Upper lobe of right lung (tissue), 1 donor: ENCODE measurements at places on chromosomes 6 and 20.

DNA sequence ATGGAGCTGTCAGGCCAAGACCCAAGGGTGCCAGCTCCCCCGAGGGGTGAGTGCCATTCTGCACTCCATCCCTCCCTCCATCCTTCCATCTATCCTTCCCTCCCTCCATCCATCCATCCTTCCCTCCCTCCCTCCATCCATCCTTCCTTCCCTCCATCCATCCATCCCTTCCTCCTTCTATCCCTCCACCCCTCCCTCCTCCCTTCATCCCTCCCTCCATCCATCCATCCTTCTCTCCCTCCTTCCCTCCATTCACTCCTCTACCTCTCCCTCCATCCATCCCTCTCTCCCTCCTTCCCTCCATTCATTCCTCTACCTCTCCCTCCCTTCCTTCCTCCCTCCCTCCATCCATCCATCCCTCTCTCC, 41.3 kb upstream of the MRGBP start:
- DNase-seq, result no peak

- DNase-seq, result no peak
Observed at GRCh38 chr20:49762940-49763766, 49.5 kb upstream of the B4GALT5 start.

- DNase-seq, result no peak
Observed at GRCh38 chr6:81565071-81565470, 187.4 kb downstream of the TENT5A start.

GRCh38 chr6:144104488-144104887, 9.1 kb upstream of the SF3B5 start:
- no peak for DNase-seq

GRCh38 chr20:50032955-50033666, 50.3 kb downstream of the SNAI1 start:
- no peak for DNase-seq

DNA sequence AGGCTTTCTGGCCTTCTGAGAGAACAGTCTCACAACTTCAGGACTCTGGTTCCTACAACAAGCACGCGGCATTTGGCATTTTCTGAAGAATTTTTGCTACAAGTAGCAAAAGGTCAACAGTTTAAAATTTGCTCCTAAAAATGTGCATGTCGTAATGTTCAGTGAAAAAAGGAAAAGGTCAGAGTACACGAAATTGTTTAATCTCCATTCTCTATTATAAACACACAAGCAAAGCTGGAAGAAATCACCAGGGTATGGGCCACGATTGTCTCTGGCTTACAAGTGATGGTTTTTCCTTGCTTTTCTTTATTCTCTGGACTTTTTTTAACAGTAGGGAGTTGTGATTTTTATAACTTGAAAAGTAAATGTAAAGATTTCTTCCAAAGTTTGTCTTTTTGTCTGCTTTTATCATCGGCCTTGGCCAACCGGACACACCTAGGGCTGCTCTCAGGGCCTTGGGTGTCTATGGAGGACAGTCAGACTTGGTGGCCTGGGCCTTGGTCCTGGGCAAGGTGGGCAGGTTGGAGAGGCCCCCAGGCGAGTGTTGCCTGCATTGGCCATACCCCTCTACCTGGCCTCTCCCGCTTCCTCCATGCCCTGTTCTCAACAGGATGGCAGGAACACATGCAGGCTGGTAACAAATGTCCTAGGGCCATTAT, 32.4 kb downstream of the PLEKHG1 start:
- no peak for DNase-seq

DNA sequence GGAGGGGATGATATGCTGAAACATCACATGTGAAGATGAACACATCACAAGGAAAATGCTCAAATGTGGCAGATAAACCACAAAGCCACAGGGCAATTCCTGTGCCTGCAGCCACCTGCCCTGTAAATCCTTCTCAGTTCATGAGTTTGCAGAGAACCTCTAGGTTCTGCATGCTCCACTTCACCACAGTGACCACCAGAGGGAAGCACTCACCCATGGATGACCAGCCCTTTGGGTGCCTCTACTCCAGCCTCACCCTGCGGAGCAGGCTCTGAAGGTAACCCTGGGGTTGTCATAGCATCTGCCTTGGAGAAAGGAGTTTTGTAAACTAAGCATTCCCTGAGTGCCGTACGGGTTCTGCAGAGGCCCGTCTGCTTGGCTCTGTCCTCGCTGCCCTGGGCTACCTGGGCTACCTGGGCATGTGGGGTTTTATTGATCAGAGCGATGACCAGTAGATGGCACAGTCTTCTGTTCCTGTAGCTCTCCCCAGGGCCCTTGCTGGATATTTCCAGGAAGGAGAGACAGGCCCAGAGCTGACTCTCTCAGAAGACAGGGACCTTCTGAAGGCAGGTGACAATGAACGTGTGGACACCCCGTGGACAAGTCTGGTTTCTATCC, 31.7 kb upstream of the CST1 start:
- no peak for DNase-seq

- no peak for DNase-seq
Observed at GRCh38 chr20:1707588-1708449, 50.2 kb upstream of the SIRPG start.

DNA sequence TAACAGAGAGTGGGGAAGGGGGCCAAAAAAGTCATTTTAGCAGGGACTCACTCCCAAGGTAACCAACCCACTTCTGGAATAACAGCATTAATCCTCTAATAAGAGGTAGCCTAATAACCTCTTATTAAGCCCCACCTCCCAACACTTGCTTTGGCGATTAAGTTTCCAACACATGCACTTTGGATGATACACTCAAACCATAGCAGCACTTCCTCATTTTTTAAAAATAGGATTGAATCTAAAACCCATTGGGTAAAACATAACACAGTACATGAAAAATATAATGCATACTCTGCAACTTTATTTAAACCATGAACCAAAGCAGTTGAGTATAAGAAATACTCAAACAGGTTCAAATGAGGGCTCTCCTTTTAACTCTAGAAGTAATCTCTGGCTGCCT, 318.3 kb downstream of the HACE1 start:
- no peak for DNase-seq

- DNase-seq, result no peak
Observed at GRCh38 chr6:6820641-6821238, 232.2 kb downstream of the LY86 start.

- no peak for DNase-seq
Observed at GRCh38 chr20:46631874-46632446, 19.3 kb downstream of the SLC13A3 start.

DNA sequence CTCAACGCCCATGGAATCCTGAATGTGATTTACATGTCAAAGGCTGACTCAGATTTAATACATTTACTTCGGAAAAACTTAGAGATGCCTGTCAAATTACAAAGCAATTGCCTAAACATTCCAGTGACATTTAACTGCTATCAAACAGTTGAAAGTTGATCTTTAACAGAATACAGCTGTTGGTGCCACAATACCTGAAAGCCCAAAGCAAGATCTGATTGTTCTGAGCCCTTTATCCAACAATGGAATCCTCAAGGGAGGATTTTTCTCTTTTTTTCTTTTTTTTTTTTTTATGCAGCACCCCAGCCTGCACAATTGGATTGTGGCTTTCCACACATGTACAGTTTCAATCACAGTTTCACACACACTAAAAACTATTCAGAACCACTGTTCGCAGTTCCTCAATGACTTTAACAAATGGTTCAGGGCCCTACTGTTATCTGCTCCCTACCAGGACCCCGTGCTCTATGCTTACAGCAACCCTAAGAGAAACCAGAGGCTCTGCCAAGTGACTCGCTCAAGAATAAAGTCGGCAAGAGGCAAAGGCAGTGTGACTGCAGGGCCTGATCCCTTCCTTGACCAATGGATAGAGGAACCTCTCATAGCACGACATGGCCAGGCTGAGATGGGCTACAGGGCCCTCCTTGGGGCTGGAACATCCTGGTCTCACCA, 33.3 kb downstream of the EPB41L2 start:
- no peak for DNase-seq

DNA sequence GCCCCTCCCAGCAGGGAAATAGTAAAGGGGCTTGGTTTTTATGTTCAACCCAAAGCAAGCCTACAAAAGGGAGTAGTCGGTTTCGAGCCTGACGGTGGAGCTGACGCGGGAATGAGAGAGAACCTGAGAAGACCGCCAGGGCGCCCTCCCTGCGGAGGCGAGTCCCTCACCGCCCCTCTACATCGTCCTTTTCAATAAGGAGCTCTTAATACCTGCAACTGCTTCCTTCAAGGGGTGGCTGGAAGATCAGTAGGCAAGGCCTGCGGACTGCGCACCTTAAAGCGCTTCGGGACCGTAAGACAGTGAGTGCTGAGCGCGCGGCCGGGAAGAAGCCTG, 709 bp upstream of the ZNF76 start:
- no peak for DNase-seq

- no peak for DNase-seq
Observed at GRCh38 chr20:16966276-16966880, 218.2 kb downstream of the OTOR start.

- no peak for DNase-seq
Observed at GRCh38 chr20:44221368-44221954, 10.9 kb upstream of the OSER1 start.

- DNase-seq, result no peak
Observed at GRCh38 chr6:35451354-35452182, 570 bp upstream of the FANCE start.

GRCh38 chr6:163414946-163415619, 565 bp downstream of the QKI start:
- peak; percentile 70 for DNase-seq

- DNase-seq, result no peak
Observed at GRCh38 chr6:71199736-71200135, 88.9 kb upstream of the OGFRL1 start.

GRCh38 chr6:35024551-35025054, 116.5 kb downstream of the TCP11 start:
- peak; percentile 83 for DNase-seq

DNA sequence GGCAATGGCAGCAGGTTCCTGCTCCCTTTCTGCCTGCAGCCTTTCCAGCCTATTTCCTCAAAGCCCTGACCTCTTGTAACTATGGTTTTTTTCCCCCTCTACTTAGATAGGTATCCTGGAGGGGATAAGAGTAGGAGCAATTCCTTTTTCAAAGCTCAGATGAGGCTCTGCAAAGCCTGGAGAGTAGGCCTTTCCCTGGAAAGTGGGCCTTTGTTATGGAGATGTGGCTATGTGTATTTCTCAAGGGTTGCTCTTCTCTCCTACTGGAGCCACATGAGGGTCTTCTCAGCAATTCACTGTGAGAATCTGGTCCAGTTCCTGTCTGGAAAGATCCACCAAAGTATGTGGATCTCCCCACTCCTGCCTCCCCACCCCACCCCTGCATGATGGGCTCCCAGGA, 96.0 kb downstream of the DTD1 start:
- no peak for DNase-seq

DNA sequence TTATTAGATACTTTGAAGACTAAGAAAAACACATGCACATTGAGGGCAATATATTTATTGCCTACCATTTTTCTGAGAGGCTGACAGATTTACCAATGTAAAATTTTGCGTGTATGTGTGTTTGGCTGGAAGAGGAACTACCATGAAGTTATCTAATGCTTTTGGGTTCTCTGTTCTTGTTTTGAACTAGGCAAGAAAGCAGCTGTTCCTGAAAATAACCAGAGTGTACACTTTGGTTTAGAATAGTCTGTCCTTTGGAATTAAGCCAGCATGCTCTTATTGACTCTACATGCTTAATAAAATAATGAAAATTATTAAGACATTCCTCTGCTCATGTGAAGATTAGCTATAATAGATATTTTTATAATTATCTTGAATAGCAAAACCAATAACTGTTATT, 129.2 kb downstream of the MYB start:
- no peak for DNase-seq

- no peak for DNase-seq
Observed at GRCh38 chr6:146878168-146878951, 279.6 kb downstream of the ADGB start.

- DNase-seq, result no peak
Observed at GRCh38 chr6:40804905-40805304, 217.7 kb upstream of the LRFN2 start.

GRCh38 chr6:134437376-134437775, 119.5 kb upstream of the SGK1 start:
- DNase-seq, result no peak

GRCh38 chr6:7161845-7162244, 54.1 kb downstream of the RREB1 start:
- no peak for DNase-seq

DNA sequence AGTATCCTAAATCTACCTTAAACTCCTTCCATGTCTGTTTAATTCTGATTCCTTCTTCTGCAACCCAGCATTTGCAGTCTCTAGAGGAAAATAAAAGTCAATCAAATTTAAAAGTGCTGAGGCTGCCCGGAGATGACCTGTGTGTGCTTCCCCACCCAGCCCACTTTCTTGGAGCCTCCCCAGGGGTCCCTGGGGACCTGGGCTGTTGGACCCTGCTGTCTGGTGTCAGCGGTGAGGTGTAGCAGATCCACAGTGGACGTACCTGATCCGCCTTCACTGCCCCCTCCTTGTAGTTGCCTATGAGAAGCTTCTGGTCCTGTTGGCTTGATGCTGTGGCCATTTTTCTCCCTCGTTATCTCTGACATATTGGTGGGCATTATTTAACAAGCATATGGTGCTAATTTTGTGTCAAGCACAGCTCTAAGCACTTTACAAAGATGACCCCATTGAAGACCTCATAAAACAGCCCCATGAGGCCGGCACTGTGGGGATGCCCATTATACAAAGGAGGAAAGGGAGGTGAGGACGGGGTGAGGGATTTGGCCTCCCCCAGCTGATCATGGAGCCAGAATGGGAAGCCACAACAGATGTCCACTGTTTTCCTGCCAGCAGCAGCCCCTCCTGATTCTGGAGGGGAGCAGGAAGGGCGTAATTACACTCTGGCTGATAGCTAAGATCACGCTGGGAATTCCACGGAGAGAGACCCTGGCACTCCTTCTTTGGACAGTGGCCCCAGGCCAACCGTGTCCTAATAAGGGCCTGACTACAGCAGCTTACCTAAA, 628.2 kb downstream of the CDH26 start:
- no peak for DNase-seq

- no peak for DNase-seq
Observed at GRCh38 chr20:19990850-19991249, 26.3 kb upstream of the NAA20 start.

GRCh38 chr6:144141470-144141869, 8.8 kb upstream of the STX11 start:
- no peak for DNase-seq

GRCh38 chr6:135030532-135031178, 24.0 kb downstream of the HBS1L start:
- no peak for DNase-seq

DNA sequence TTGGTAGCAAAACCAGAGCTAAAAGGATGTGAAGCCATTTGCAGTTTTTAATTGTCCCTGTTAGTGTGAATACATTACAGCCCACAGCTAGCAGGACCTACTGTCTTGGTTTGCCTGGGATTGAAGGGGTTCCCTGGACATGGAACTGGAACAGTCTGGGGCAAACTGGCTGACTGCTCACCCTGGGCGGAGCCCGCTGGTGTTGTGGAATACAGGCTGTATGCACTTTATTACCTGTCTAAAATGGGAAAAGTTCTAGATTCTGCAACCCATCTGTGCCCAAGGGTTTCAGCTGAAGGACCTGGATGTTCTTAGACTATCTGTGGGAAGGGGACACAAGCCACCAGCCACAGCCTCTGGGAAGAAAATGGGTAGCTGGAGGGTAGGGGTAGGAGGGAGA, 12.2 kb upstream of the CDKN1A start:
- DNase-seq, result no peak

GRCh38 chr6:1473166-1473565, 83.8 kb downstream of the FOXF2 start:
- DNase-seq, result no peak
